Adipose tissue (tissue), 3 donors: ENCODE measurements at places on chromosomes 2 and 18. TPM values are rescaled to one million over a fixed set of nuclear protein-coding genes. Genes with fewer than 3 reads are reported as not detected.

Gene PGAP1
- polyA plus RNA-seq: 1.0 TPM

Gene SERPINB11
- polyA plus RNA-seq: not detected

Gene KIAA2012
- polyA plus RNA-seq: not detected

Gene MYL12B
- polyA plus RNA-seq: 153 TPM

Gene GDF7
- 0.02 TPM for polyA plus RNA-seq

Gene SERPINB2
- 0.18 TPM for polyA plus RNA-seq

Gene ACKR3
- 168 TPM for polyA plus RNA-seq

Gene VWC2L
- not detected for polyA plus RNA-seq

Gene DUSP19
- polyA plus RNA-seq: 0.30 TPM

Gene LIPG
- polyA plus RNA-seq: 1.0 TPM

Gene ASXL3
- 0.24 TPM for polyA plus RNA-seq

Gene RGPD8
- polyA plus RNA-seq: 1.6 TPM

Gene GBX2
- not detected for polyA plus RNA-seq

Gene NTSR2
- 2.2 TPM for polyA plus RNA-seq

Gene FAP
- 0.77 TPM for polyA plus RNA-seq

Gene COL3A1
- polyA plus RNA-seq: 363 TPM

Gene OLA1
- 54.3 TPM for polyA plus RNA-seq

Gene REG3A
- polyA plus RNA-seq: 1.2 TPM

Gene CCNYL1
- 11.2 TPM for polyA plus RNA-seq

Gene CXCR4
- polyA plus RNA-seq: 8.1 TPM

Gene ASB18
- polyA plus RNA-seq: not detected

Gene SCN1A
- polyA plus RNA-seq: under 0.01 TPM

Gene ZNF396
- polyA plus RNA-seq: 0.56 TPM

Gene GRP
- 0.31 TPM for polyA plus RNA-seq
